ENCODE measurements at places on chromosomes 2 and 18.

DNA sequence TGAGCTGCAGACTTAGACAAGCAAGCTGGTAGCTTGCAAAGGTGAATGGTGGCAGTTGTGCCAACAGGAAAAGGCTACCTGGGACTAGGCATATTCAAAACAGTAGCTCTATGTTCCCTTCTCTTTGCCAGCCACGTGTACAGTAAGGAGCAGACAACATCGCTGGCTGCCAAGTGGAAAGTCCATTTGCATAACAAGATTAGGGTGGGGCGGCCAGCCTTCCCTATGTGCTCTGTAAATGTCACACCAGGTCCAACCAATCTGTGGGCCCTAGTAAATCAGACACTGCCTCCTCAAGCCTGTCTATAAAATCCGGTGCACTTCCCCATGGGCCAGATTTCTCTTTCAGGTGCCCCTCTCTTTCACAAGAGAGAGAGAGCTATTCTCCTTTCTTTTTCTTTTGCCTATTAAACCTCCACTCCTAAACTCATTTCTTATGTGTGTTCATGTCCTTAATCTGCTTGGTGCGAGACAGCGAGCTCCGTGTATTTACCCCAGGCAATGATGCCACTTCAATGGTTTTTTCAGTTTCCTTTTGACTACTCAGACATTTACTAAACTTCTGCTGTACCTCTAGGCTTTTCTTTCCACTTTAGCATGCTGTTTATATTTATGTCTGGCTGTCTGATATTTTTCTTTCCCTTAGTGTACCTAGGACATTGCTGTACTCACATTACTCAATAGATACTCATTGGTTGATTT is 297.4 kb upstream of the GCFC2 start:
- no peak overlapping the region for H3K27ac ChIP-seq
- DNase-seq = no peak
- no peaks in the 10 kb centered on the region for H3K36me3 ChIP-seq
- H3K4me1 ChIP-seq = no peaks in the 10 kb centered on the region
- H3K4me3 ChIP-seq = no peak overlapping the region

DNA sequence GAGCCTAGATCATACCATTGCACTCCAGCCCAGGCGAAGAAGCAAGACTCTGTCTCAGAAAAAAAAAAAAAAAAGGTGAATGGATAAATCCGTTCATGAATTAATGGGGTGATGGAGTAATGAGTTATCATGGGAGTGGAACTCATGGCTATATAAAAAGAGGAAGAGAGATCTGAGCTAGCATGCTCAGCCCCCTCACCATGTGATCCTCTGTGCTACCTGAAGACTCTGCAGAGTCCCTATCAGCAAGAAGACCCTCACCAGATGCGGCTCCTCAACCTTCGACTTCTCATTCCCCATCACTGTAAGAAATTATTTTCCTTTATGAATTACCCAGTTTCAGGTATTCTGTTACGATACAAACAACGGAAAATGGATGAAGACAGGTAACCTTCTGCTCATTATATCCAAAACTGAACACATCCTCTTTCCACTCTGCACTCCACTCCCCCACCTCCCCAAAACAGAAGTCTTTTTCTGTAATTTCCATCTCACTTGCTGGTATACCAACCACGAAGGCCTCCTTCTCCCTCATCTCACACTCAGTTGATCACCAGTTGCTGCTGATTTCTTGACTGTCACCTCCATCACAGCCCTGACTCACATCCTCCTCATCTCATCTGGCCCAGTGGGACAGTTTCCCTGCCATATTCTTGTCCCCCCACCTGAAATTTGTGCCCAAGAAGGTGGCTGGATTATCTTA is 8.8 kb downstream of the RETREG2 start:
- H3K27ac ChIP-seq = peak overlapping the region; percentile 47
- H3K27me3 ChIP-seq = no peaks in the 10 kb centered on the region
- no peaks in the 10 kb centered on the region for H3K36me3 ChIP-seq
- peaks cover 19% of the 10 kb centered on the region for H3K4me1 ChIP-seq
- H3K4me3 ChIP-seq = peak overlapping the region; percentile 55
- no peak for DNase-seq

GRCh38 chr18:23416298-23416697 is 36.8 kb upstream of the RIOK3 start:
- no peaks in the 10 kb centered on the region for H3K27me3 ChIP-seq
- peaks cover 2% of the 10 kb centered on the region for H3K4me1 ChIP-seq
- no peaks in the 10 kb centered on the region for H3K36me3 ChIP-seq
- no peak overlapping the region for H3K27ac ChIP-seq

GRCh38 chr2:176136374-176137251 is 7.1 kb downstream of the HOXD8 start:
- H3K4me1 ChIP-seq = peaks cover 34% of the 10 kb centered on the region
- no peak overlapping the region for H3K27ac ChIP-seq
- no peak for DNase-seq

DNA sequence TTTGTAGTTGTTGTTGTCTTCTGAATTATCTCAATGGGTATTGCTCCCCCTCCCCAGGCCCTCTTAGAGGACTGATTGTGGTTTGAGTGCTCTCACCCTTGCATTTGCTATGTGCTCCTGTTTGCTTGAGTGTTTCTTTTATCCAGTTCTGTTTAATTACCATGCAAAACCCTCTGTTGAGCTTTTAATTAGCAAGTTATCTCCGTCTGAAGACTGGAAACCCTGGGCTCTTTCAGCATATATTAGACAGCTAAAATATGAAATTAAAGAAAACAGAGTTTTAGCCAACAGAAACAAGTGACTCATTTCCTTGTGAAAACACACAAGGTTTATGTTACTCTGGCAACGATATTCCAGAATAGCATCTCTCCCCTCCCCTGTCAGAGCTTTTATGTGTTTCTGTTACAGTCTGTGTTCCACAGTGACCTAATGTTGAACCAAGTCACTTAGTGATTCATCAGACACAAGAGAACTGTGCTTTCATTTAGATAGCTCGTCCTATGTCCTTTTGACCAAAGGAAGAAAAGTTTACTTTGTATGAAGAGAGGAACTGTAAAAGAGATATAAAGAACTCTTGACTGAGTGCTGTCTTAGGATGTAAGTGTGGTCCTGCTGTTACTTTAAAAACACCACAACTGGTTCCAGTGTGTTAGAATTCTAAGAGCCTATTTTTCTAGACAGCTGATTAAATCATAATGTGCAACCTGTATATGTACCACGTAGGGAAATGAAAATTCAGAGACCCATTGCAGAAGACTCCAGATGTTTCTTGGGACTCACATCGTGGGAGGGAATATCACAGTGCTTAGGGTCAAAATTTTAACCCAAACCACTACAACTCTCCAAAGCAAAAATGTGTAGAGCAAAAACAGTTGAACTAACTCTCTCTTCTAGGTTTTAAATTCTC is 172.8 kb upstream of the RBMS1 start:
- DNase-seq = no peak
- peaks cover under 1% of the 10 kb centered on the region for H3K27me3 ChIP-seq
- no peak overlapping the region for H3K27ac ChIP-seq
- peak overlapping the region; percentile 50 for H3K4me3 ChIP-seq

- H3K27me3 ChIP-seq = no peaks in the 10 kb centered on the region
- peaks cover 3% of the 10 kb centered on the region for H3K36me3 ChIP-seq
- DNase-seq = no peak
- H3K4me3 ChIP-seq = peak overlapping the region; percentile 100
- H3K27ac ChIP-seq = peak overlapping the region; percentile 93
- H3K4me1 ChIP-seq = peaks cover 31% of the 10 kb centered on the region
Measured at GRCh38 chr2:174395969-174396630, 570 bp downstream of the SCRN3 start.

- peaks cover 7% of the 10 kb centered on the region for H3K36me3 ChIP-seq
- DNase-seq = no peak
- H3K27ac ChIP-seq = no peak overlapping the region
- peaks cover 8% of the 10 kb centered on the region for H3K4me1 ChIP-seq
- H3K27me3 ChIP-seq = peaks cover 19% of the 10 kb centered on the region
Measured at GRCh38 chr2:106886916-106887758, 1.2 kb upstream of the ST6GAL2 start.

Data from natural killer cell treated with Interleukin-12 subunit alpha and Interleukin-12 subunit beta and Interleukin-15 and Interleukin-18, amount 100 ng/mL, for 72 hours (primary cell).